Activated CD4-positive, alpha-beta memory T cell treated with anti-CD3 and anti-CD28 coated beads for 36 hours (primary cell): ENCODE measurements at places on chromosomes 2 and 18. TPM values are rescaled to one million over a fixed set of nuclear protein-coding genes. Genes with fewer than 3 reads are reported as not detected.

Gene OSBPL1A
- 2.4 TPM for total RNA-seq

Gene PPP1R1C
- not detected for total RNA-seq

Gene FIGN
- not detected for total RNA-seq

Gene FAP
- not detected for total RNA-seq

Gene PTPRM
- total RNA-seq: 8.6 TPM

Gene GPR45
- not detected for total RNA-seq

Gene HOXD1
- not detected for total RNA-seq

Gene HOXD10
- not detected for total RNA-seq

Gene GRHL1
- total RNA-seq: 1.1 TPM

Gene OSR1
- not detected for total RNA-seq

GRCh38 chr2:80496775-80497174 lies 192.2 kb upstream of the LRRTM1 start:
- no peak for DNase-seq

- no peak for DNase-seq
These were observed 53.5 kb upstream of the CYP1B1 start for GRCh38 chr2:38129481-38129880.

GRCh38 chr2:51219468-51219867 lies 187.5 kb upstream of the NRXN1 start:
- no peak for DNase-seq

- peak; percentile 65 for DNase-seq
These were observed 38.7 kb downstream of the STK39 start for GRCh38 chr2:168208652-168209051.

DNA sequence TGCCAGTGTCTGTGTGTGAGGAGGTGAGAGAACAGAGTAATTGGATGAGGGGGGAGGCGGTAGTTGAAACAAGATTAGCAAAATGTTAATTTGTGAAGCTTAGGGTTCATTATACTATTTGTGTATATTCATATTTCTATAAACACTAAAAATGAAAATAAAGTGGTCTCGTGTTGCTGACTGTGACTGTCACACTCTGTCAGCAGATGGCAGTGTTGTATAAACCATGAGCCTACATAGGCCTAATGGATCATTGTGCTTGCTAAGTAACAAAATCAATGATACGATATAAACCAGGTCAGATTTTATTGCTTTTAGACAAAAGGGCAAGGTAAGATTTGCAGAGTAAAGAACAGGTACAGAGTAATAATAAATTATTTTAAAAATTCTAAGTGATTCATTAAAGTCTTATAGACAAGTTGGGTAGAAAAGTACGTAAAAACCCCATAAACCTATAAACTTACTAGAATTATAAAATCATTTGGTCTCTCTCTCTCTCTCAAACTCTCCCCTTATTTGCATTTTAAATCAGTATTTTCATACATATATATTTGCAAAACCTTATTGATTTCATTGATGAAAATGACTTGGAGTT lies 182.7 kb downstream of the RPIA start:
- DNase-seq: peak; percentile 38

- no peak for DNase-seq
These were observed 16.8 kb upstream of the LYPD6 start for GRCh38 chr2:149313512-149313972.

DNA sequence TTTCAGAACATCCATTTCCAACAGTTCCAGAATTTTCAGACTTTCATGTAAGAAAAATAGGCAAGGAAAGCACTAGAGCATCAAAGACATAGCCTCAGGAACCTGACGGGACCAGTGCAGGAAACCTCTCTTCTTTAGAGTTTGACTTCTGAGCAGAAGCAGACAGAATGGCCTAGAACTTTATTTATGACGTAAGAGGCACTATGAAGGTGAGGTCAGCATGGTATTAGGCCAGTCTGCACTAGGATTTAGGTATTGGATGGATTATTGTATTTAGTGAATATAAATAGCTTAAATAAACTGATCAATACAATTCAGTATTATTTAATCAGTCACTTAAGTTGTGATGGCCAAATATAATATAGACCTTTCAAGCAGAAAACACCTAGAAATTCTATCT lies 117.6 kb downstream of the CYRIA start:
- no peak for DNase-seq

GRCh38 chr2:156476850-156477206 lies 40.6 kb downstream of the GPD2 start:
- DNase-seq: peak; percentile 35

GRCh38 chr18:22346401-22346952 lies 71.2 kb downstream of the CTAGE1 start:
- peak; percentile 28 for DNase-seq

DNA sequence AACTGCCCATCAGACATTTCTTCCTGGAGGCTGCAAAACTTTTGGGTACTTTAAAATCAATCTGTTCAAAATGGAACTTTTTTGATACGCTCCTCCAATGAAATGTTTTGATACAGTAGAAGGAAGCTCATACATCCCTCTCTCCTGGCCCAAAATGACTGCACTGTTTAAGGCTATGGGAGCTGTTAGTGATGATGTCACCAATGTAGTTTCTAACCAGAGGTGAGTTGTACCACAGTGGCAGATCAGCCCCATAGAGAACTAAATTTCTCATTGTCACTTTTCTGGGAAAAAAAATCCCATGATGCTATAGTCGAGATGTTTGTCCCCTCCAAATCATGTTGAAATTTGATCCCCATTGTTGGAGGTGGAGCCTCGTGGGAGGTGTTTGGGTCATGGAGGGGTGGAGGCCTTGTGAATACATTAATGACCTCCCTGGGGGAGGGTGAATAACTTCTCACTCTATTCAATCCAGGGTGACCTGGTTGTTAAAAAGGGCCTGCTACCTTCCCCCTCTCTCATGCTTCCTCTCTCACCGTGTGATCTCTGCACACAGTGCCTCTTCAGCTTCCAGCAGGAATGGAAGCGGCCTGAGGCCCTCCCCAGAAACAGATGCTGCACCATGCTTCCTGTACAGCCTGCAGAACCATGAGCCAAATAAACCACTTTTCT lies 117.4 kb upstream of the NPAS2 start:
- no peak for DNase-seq

GRCh38 chr2:42859006-42859552 lies 66.7 kb upstream of the HAAO start:
- peak; percentile 81 for DNase-seq

- DNase-seq: no peak
These were observed 223.2 kb upstream of the RAB6C start for GRCh38 chr2:129756276-129756675.

DNA sequence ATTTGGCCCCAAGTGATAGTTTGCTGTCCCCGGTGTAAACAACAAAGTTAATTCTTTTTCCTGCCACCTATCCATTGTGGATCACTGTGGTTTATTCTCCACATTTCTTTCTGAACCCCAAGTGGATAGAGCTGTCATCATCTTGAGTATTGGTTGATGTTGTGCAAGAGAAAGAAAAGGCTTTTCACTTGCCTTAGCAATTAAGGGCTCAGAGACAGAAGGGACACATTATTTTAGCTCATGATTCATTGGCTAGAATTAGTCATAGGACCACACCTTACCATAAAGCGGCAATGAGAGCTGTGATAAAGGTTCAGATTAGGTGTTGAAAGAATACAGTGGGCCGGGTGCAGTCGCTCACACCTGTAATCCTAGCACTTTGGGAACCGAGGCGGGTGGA lies 442.1 kb upstream of the DCC start:
- DNase-seq: no peak

- no peak for DNase-seq
These were observed 24.8 kb upstream of the GBX2 start for GRCh38 chr2:236193026-236193425.

- no peak for DNase-seq
These were observed 14.1 kb downstream of the ORC4 start for GRCh38 chr2:148006249-148007007.

DNA sequence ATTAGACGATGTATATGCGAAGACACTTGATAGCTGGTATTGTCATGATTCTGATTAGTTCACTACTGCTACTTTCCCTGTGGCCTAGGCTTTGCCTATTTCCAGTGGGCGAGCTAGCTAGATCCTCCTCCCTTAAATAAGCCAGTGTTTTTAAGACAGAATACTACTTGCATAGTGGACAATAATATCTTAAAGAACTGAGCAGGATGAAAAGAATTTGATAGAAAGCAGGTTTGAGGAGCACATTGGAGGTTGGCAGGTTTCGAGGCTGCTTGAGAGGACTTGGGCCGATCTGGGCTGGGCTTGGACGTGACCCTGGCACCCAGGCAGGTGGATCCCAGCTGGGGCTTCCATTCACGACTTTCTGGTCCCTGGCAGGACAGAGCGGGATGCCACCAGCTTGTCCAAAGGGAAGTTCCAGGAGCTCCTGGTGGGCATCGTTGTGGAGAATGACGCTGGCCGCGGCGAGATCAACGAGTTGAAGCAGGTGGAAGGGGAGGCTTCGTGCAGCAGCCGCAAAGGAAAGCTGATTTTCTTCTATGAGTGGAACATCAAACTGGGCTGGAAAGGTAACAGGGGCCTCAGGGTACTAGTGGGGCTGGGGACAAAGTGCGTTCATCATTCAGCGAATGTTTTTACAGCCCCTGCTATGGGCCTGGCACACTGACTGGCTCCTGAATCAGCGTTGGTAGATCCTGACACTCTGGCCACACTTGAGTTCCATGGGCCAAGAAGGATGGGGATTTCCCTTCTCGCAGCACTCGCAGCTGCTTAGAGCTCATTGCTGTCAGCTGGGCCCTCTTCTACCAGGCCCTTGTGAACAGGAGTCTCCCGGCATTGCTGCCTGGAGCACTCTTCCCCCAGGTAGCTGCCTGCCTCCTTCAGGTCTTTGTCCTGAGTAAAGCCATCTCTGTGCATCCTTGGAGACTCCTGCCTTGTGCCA lies 16.9 kb downstream of the C2orf74 start:
- peak; percentile 50 for DNase-seq

- DNase-seq: no peak
These were observed 187.9 kb downstream of the VAPA start for GRCh38 chr18:10101729-10102128.

DNA sequence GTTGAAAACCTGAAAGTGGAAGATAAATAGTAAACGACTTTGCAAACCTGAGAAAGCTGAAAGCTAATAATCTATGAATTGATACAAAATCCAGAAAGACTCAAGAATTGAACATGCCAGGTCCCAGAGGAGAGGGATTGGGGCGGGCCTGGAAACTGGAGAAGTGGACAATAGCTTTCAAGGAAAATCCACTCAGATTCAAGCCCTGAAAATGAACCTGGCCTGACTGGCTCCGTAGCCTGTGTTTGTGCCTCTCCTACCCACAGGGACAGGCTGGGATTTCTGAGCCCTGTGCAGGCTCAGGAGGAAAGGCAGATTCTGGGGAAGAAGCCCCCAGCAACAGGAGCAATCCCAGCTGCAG lies 274.8 kb upstream of the HS6ST1 start:
- no peak for DNase-seq

DNA sequence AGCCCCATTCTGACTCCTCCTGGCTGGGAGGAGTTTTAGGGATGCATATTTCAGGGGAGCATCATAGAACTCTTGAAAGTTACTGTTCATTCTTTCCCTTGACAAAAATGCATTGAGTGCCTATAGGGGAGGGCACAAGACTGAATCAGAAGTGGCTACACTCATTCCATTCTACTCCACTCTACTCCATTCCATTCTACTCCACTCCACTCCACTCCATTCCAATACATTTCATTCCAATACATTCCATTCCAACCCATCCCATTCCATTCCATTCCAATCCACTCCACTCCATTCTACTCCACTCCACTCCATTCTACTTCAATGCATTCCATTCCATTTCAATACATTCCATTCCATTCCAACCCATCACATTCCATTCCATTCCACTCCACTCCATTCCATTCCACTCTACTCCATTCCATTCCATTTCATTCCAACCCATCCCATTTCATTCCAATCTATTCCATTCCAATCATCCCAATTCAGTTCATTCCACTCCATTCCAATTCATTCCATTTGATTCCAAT lies 110.8 kb downstream of the LOXHD1 start:
- no peak for DNase-seq

DNA sequence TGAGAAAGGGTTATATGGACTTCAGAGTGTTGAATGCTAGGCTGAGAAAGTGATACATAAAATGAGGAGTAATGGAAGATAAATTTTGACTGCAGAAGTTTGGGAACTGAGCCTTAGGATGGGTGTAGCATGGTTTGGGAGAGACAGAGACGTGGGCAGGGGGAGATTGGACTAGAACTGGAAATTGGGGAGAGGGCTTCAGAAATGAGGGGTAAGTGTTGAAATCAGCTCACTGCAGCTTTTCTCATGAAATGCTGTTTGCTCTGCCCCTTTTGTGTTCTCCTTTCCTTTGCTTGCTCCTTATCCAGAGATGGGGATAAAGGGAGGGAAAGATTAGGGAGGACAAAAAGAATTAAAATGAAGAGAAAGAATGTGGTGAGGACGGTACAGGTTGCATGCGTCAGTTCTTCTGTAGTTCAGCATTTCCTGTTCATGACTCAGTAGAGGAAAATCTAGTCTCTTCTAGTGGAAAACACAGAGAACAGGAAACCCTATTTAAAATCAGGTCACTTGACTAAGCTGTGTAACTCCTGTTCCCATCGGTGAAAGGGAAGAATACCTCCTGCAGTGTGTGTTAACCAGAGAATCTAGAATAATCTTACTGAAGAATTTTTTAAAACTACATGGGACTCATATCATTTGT lies 105.6 kb downstream of the CRIM1 start:
- no peak for DNase-seq

DNA sequence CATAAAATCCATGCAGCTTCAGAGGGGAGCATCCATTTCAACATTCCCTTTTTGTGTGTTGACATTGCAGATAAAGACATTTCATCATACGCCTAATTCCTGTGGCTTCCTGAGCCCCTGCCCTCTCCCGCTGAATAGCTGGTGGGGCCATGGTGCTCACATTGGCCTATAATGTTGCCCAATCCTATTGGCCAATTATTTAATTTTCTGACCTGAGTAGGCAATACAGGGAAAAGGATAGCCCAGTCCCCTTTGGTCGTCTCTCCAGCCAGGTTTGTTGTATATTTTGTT lies 163.8 kb upstream of the MYCN start:
- DNase-seq: no peak

DNA sequence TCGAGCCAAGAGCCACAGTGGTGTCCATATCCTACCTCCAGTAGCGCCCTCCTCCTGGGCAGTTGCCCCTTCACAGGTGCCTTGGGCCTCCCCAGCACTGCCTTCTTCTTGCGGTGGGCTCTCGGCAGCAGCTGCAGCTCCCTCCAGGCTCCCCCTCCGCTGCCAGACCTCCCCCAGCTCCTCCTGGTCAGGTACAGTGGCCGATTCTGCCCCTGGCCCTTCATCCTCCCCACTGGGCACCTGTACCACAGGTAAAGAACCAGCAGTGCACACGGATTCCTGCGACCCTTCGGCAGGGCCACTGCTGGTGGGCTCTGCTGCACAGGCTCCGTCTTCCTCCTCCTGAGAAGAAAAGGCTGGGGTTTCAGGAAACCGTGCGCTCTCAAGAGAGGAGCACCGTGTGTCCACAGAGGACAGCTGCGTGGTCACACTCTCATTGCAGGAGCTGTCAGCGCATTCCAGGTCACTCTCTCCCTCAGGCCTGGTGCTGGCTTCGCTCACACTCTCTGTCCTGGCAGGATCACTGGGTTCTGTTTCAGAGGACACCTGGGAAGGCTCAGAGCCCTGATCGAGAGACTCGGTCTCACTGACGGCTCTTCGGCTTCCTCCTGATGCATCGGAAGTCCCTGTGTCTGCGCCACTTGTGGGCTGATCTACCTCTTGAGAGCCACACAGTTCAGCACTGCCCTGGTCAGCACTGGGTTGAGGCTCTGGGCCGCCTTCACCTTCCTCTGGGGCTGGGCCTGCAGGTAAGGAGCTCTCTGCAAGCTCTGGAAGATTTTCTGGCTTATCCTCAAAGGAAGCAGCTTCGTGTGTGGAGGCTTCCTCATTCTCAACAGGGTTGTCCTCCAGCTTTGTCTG lies 147.4 kb upstream of the STK17B start:
- DNase-seq: no peak

- DNase-seq: no peak
These were observed 115.7 kb upstream of the KLF7 start for GRCh38 chr2:207281436-207281835.
